Stimulated activated CD8-positive, alpha-beta memory T cell treated with anti-CD3 and anti-CD28 coated beads, Interleukin-15, amount 100 ng/mL, for 24 hours (primary cell): ENCODE measurements at places on chromosomes 12 and 14.

DNA sequence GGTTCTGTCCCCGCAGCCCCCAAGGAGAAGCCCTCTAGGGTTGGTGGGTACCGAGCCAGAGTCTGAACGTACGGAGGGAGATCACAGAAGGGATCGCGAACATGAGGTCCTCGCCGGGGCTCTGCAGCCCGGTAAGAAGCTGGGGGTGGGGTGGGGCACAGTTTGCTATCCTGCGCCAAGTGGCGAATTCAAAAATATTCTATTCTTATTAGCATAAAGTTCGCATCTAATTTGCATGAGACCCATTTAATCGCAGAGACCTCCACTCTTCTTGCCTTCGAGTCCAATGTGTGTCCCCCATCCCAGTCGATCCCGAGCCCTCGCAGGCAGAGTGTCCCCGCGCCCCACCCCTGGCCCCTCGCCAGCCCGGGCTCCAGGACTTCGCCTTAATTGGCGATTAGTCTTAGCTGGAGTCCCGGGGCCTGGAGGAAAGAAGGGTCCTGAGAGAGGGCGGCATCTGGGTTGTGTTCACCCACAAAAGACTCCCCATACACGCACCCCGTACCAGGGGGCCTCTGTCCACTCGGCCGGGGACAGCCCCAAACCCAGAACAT lies 604 bp upstream of the ARHGEF25 start:
- DNase-seq: no peak

DNA sequence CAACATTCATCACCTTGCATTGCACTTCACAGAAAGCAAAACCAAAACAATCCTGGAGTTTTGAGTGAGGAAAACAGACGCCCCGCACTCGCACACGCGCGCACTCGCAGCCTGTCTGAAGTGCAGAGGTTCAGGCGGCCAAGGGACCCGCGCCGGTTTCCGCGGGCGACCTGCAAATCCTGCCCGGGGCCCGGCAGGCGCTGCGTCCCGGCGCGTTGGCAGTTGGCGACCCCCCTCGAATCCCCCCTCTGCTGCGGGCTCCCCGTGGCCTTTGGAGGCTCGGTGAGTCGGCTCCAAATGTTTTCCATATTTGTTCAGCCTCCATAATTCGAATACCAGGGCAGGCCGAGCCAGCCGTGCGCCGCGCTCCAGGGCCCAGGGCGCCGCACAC lies at the start of gene SSPN:
TSS of gene SSPN (plus strand) at position 324 of the 391 bp plus-strand sequence. CDS start 100 bp downstream, outside the sequence.
- DNase-seq: no peak

- no peak for DNase-seq
Measured at GRCh38 chr12:56979628-56980027, 22.2 kb upstream of the RDH16 start.

DNA sequence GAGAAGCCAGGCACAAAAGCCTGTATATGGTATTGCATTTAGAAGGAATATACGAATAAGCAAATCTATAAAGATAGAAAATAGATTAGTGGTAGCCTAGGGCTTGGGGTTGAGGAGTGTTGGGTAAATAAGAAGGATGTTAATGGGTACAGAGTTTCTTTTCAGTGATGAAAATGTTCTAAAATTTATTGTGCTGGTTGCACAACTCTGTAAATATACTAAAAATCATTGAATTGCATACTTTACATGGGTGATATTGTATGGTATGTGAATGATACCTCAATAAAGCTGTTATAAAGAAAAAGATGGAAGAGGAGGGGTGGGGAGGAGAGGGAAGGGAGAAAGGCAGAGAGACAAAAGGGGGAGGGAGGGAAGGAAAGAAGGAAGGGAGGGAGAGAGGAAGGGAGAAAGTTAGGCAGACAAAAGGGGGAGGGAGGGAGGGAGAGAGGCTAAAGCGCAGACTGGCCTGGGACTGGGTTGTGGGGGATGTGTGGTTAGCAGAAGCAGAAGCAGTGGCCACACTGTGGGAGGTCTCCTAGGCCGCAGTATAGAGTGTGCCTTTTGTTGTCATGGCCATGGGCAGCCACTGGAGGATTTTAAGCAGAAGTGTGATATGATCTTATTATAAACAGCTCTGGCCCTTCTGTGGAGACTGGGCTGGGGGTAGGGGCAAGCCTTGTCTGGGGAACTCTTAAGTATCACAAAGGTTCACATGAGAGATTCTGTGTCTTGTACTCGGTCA lies 73.6 kb upstream of the ELK3 start:
- no peak for DNase-seq

DNA sequence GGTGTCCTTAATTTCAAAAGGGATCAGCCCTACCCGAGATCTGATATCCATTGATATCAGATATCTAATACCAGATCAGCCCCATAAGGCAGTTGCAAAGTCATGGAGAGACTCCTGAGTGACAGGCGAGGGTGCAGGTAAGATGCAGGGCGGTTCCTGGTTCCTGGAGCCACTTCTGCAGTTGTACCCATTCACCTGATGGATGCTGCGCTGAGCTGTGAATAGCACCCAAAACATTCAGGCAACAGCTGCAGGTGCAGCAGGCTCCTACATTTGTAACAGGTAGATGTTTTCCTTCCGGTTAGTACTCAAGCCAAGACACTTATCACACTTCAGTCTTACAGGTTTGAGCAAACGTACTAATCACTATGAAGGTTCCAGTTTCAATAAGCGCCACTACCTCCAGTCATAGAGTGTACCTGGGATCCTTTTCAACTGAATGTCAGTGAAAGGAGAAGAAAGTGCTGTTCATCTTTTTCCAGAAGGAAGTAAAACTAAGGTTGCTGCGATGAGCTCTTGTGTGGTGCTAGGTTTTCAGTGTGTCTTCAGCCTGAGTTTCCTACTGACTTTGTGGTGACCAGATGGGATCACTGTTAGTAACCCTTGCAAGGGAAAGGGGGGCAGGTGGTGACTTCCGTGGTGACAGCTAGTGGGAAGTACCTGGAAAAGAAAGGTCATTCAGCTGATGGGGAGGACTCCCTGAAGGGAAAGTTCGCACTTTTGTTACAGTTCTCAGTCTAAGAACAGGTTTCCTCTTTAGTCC lies 1.9 kb downstream of the ATP6V0A2 start:
- DNase-seq: no peak

- no peak for DNase-seq
Measured at GRCh38 chr12:93347054-93347785, 30.5 kb upstream of the NUDT4 start.

DNA sequence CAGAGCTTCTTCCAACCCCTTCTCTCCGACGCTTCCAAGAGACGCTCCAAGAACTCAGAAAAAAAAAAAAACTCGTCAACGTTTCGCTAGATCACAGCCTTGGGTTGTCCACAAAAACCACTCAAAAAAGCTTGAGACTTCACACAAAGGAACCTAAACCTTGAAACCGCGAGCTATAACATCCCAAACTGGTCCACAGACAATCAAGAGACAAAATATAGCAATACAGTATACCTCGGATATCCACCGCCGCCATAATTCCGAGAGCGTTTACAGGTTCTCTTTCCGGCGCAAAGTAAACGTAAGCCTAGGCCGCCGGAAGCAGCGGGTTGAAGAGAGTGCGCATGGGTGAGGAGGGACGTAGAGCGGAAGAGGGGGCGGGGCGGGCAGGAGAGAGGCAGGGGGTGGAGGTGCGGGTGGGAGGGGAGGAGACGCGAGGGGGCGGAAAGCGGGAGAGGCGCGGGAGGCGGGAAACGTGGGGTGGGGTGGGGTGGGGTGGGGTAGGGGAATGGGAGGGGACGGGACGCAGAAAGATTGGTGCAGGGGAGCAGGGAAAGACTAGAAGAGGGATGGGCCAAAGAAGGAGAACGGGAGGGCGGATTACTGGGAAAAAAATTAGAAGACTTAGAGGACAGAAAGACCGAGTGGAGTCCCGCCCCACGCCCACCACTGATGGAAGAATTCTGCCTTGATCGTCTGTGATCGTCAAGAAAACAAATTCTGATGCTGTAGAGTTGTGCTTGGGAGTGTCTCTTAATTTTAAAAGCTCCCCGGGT lies at the start of gene MED6:
TSS of gene MED6 (minus strand) at position 274 of the 776 bp plus-strand sequence. CDS start at position 256, 18 bp downstream.
- DNase-seq: peak; percentile 84

DNA sequence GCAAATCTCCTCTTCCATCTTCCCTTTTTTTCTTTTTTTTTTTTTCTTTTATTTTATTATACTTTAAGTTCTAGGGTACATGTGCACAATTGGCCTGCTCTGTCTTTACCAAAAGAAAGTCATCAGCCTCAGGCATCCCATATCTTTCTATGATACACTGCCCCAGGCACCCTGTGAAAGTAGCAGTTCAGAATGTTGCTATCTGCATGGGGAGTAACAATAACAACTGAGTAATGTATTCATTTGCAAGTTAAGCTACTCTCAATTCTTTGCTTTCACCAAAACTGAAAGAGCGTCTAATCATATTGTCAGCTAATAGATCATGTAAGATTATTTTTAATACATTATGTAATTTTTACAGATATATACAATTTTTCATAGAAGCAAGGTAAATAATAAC lies 13.5 kb upstream of the GCH1 start:
- DNase-seq: no peak

- DNase-seq: no peak
Measured at GRCh38 chr14:59137256-59137655, 51.2 kb upstream of the DAAM1 start.

- DNase-seq: no peak
Measured at GRCh38 chr14:94022532-94023411, 3.4 kb upstream of the OTUB2 start.
